Foreskin keratinocyte (primary cell): ENCODE measurements at places on chromosomes 13 and 19.

- peak; percentile 48 for DNase-seq
These were observed 25.8 kb downstream of the ABCC4 start for GRCh38 chr13:95275322-95276036.

DNA sequence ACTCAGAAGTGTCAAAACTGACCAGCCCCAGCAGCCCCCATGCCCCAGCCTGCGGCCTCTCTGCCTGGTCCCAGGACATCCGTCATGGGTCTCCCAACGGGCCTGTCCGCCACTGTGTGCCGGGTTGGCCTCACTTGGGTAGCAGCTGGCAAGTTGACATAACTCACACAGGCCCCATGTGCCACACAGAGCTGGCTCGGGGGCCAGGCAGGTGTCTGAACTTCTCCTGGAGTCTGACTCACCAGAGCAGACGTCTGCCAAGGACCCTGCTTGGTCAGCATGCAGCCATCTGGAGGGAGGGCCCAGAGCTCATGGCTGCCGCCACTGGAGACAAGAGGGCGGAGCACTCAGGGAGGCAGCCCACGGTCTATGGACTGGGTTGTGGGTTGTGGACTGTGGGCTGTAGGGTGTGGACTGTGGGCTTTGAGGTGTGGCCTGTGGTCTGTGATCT is 32.0 kb upstream of the TMEM255B start:
- no peak for DNase-seq

DNA sequence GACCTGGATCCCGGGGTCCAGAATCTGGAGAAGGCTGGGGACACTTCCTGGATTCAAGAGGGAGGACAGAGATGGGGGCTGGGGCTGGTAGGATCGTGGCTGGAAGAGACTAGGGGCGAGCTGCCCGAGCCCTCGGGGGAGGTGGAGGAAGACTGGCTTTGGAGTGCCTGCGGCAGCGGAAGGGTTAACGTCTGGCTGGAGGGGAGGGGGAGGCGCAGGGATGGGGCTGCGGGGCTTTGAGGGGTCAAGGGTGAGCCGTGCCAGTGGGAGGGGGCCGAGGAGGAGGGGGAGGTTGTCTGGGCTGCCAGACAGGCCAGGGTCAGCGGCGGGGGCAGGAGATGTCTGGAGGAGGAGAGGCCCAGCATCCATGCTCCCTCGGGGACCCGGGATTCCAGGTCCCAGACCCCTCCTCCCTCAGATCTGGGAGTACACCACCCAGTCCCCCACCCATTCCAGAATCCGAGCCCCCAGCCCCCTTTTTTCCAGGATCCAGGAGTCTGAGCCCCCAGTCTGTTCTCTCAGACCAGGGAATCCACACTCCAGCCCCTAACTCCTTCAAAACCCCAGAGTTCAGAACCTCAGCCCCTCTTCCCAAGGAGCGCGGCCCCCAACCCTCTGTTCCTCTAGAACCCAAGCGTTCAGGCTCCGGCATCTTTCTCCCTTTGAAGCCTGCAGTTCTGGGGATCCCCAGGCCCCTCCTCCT is 3.2 kb upstream of the SPACA6 start:
- DNase-seq = no peak

DNA sequence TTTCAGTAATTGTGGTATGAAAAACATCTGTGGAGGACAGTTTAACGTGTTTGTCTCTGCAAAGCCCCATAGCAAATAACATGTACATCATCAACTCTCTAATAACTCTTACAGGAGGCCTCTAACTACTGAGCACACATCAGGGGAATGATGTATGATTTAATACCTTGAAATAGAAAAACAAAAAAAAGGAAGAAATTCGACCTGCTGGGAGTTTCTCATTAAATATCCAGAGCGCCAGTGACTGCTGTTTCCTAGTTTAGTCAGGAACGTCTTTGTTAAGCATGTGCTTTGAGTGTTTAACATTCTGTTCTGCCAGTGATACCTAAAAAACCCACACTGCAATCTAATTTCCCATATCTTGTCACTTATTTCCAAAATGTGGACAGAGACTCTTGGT is 235.4 kb downstream of the PCDH20 start:
- DNase-seq = no peak

DNA sequence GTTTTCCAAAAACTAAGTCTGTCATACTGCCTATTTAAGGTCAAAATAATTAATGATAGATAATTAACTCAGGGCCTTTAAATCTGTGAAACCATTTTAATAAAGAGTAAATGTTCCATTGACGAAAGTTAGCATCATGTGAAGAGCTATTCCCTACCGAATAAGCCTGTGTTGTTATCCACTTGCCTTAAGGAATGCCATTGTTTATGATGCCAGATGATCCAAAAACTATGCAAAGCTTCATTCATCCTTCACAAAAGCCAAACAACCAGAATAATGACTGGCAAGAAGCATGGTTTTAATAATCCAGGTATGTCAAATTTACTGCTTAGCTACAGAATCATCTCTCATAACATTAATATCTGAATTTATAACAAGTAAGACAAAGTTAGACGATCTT is 6.5 kb upstream of the GPC6 start:
- DNase-seq = no peak

- DNase-seq = no peak
These were observed 19.3 kb downstream of the PLD3 start for GRCh38 chr19:40367577-40368434.

DNA sequence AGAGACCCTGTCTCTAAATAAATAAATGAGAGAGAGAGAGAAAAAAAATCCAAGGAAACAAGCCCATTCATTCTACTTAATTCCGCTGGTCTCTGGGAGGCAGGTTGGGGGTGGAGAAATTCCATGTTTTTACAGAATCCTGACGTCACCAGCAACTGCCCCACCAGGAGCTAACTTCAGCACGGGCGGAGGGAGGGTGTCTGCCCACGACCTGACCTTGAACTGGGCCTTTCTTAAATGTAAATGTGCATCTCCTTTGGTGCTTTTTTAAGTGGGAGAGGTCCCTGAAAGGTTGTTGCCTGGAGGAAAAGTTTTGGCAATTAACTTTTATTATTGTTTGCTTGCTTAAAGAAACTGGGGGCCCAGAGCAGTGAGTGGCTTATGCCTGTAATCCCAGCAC is 15.5 kb downstream of the KLF2 start:
- DNase-seq = no peak

GRCh38 chr13:48302871-48303358 is 636 bp upstream of the RB1 start:
- DNase-seq = no peak

GRCh38 chr13:83980331-83980730 is 98.1 kb upstream of the SLITRK1 start:
- no peak for DNase-seq
